ENCODE measurements at places on chromosomes 7 and 10. TPM values are rescaled to one million over a fixed set of nuclear protein-coding genes. Genes with fewer than 3 reads are reported as not detected.

EMX2 gene
- not detected for total RNA-seq

AKR1E2 gene
- not detected for total RNA-seq

HERPUD2 gene
- total RNA-seq: 13.7 TPM

GIMAP6 gene
- total RNA-seq: not detected

POM121C gene
- total RNA-seq: 46.1 TPM

YAE1 gene
- total RNA-seq: 20.9 TPM

ICA1 gene
- not detected for total RNA-seq

CCDC172 gene
- total RNA-seq: not detected

NOS3 gene
- 62.5 TPM for total RNA-seq

ADAM8 gene
- 3.8 TPM for total RNA-seq

- DNase-seq: no peak
Measured at GRCh38 chr10:127149501-127150081, 46.8 kb downstream of the INSYN2A start.

DNA sequence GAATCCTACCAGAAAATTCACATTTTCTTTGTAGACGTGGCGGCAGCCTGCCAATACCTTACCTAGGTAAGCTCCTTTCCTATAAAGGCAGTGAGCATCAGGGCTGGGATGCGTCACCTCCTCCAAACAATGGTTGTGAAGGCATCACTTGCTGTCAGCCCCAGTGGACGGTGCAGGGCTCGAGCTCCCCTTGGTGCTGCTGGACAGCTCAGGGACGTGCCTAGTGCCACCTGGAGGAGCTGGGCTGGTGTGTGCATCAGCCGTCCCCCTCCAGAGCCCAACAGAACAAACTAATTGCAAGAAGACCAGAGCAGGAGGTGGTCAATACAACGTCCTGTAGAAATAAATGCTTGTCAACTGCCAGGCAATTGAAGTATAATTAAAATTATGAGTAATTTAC is 517.5 kb upstream of the FOXK1 start:
- no peak for DNase-seq

- DNase-seq: no peak
Measured at GRCh38 chr10:129532838-129533237, 65.8 kb downstream of the MGMT start.

GRCh38 chr7:27111751-27112277 is 9.3 kb upstream of the HOXA2 start:
- DNase-seq: no peak

GRCh38 chr7:101744588-101744987 is 72.8 kb upstream of the CUX1 start:
- no peak for DNase-seq

DNA sequence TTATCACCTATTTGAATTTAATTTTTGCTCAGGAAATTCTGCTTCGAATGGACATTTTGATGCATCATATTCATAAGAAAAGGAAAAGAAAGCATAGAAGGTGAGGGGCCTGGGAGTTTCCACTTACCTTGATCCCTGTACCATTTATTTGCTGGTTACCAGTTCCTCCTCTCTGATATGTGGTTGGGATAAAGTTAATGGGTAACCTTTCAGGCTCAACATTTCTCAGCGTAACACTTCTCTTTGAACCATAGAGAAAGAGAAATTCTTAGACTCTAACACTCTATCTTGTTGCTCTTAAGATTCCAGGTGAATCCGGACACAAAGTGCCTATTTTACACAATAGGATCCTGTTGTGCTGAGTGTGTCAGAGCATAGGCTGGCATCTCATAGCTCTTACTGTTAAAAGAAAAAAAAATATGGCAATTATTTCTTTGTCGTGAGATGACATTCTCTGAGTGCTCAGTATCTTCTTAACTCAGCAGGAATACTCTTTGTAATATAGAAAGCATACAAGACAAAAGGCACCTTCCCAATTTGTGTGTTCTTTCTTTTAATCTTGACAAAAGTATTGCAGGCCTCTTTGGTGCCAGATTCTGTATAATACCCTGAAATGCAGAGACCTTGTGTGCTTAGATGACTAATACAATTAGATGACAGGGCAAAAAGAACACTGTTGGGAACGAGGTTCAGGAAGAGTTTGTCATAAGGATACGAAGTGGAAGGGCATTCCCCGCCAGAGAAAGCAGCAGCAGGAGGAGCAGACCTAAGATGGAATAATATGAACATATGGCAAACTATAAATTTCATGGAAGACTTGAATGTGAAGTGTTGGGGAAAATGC is 689.6 kb downstream of the NRG3 start:
- DNase-seq: no peak

GRCh38 chr10:59557052-59557451 is 152.6 kb downstream of the SLC16A9 start:
- no peak for DNase-seq

DNA sequence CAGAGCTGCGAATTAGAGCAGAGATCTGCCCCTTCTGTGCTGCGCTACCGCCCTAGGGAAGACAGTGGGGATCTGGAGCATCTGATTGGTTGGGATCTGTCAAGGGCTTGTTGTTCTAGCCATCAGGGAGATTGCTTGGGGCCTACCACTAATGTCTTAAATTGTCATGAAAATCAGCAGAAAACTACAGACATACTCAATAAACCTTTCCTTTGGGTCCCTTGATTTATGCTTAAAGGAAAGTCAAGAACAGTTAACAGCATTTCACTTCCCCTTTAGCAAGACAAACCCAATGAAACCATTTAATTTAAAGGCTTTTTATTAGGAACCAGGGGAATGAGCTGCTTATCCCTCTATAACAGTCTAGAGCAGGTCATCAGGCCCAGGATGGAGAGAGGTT is 10.0 kb downstream of the SLC25A28 start:
- DNase-seq: no peak

GRCh38 chr10:909831-910230 is 21.7 kb downstream of the LARP4B start:
- no peak for DNase-seq

DNA sequence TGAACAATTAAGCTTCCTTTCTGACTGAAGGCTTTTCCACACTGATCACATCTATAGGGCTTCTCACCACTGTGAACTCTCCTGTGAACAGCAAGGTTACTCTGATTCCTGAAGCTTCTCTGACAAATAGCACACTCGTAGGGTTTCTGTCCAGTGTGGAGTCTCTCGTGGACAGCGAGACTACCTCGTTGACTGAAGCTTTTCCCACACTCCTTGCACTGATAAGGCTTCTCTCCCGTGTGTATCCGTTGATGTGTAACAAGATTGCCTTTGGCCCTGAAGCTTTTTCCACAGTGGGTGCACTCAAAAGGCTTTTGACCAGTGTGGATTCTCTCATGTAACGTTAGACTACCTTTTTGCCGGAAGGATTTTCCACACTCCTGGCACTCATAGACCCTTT is 4.4 kb downstream of the ZNF32 start:
- DNase-seq: peak; percentile 48

- no peak for DNase-seq
Measured at GRCh38 chr10:120770496-120770895, 80.7 kb upstream of the WDR11 start.

- peak; percentile 61 for DNase-seq
Measured at GRCh38 chr10:14879928-14880193, 1.2 kb downstream of the SUV39H2 start.

GRCh38 chr7:69723663-69724062 is 125.4 kb downstream of the AUTS2 start:
- no peak for DNase-seq

GRCh38 chr10:96843823-96844222 is 11.7 kb downstream of the LCOR start:
- no peak for DNase-seq
